ENCODE measurements at places on chromosomes 5 and 9.
A peak's percentile ranks its signal among the peaks of the same experiment; 100 is the strongest.

DNA sequence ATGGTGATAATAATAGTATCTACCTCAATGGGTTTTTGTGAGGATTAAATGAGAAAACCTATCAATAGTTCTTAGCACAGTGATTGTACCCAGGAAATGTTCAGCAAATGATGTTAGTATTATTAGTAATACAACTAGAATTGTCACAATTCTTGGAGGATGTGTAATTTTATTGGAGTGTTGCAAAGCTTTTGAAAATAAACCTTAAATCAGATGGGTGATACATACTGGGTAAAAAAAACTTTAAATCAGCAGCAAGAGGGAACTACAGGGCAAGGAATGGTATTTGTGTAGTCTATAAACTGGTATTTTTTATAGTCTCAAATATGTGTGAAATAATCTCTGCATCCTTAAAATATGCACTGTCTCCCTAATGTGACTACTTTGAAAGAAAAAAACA is 371.6 kb downstream of the PIK3R1 start:
- no peak for DNase-seq

- no peak for DNase-seq
Measured at GRCh38 chr9:5425006-5425628, 12.6 kb downstream of the PLGRKT start.

- DNase-seq, result no peak
Measured at GRCh38 chr9:38107405-38107804, 38.4 kb upstream of the SHB start.

GRCh38 chr5:34053571-34054399 is 10.8 kb upstream of the C1QTNF3 start:
- no peak for DNase-seq

- no peak for DNase-seq
Measured at GRCh38 chr9:115276621-115277020, 158.7 kb upstream of the TNC start.

DNA sequence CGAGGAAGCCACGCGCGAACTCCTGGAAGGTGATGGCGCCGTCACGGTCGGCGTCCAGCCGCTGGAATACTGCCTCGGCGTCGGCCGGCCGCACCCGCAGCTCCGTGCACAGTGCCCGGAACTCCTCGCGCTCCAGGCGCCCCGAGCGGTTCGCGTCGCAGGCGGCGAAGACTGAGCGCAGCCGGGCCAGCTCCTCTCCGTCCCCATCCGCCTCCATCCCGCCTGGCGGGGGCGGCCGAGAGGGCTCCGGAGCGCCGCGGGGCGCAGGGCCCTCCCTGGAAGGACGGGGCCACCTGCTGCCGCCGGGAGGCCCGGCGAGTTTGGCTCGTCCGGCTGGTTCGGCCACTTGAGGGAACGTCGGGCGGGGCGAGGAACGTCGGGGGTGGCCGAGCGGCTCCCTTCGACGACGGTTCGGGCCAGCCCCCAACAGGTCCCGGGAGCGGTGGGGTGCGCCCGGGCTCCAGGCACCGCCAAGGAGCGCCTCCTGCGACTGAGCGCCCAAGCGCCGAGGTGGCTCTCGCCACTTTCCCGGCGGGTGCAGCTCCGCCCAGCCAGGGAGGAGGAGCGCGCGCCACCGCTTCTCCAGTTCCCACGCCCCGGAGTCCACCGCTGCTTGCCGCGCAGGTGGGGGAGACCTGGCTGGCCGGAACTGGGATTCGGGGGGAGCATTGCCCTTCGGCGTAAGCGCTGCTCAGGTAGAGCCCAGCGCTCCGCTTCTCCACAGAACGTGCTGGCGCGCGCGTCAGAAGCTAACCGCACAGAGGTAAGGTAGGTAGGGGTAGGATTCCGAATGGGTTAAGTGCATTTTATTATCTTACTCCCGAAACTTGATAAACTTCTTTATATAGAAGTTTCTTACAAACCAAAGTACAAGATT is at the start of gene RASEF:
Gene RASEF, minus strand, starts transcription at position 492 of the 877 bp plus-strand sequence. Its CDS starts 275 bp downstream, at position 217.
- no peak for DNase-seq

- no peak for DNase-seq
Measured at GRCh38 chr9:130167927-130168326, 4.3 kb upstream of the NCS1 start.

DNA sequence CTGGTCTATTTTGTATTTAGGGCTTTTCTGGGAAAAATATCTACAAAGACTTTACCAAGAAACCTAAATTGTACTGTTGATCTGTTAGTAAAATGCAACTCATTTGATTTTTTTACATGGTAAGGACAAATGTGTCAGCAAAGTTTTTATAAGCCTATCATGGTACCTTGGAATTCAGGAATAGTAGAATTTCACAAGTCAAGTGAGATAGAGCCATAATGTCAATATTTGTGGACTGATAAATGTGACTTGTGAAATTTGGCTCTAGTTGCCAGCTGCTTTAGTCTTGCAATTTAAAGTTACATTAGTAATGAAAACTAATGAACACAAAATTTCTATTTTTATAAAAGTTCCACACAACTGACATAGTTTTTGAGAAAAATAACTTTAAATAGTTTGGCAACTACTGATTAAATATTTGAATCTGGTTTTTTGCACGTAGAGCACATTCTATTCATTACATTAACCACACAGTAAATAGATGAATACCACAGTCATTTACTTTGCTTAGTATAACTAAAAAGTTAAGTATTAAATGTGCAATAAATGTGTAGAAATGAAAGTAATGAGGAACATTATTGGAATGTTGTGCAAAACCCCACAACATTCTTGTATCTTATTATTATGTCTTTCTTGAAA is 41.2 kb upstream of the RIOK2 start:
- no peak for DNase-seq

GRCh38 chr9:81416476-81417298 is 272.7 kb downstream of the TLE1 start:
- no peak for DNase-seq

DNA sequence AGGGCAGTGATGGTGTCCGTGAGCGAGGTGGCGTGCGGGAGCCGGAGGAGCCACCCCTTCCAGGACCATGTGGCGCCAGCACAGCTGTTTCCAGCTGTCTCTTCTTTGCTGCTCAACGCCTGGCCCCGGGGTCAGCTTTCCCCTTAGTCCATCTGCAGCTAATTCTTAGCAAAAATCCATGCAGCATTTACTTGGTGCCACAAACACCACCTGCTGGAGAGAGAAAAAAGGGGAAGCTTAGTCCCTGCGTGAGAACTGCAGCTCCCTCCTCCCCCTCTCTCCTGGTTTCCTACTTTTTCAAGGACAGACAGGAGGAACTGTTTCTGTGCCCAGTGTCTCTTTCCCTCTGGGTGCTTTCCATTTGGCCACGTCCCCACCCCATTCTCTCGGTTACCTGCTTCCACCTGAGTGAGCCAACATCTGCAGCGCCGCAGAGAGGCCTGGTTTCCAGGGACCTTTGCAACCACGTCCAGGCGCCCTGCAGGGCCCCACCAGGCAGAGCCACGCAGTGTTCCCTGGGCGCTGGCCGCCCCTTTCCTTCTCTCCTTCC is 3.4 kb downstream of the SLC6A19 start:
- DNase-seq, result no peak

DNA sequence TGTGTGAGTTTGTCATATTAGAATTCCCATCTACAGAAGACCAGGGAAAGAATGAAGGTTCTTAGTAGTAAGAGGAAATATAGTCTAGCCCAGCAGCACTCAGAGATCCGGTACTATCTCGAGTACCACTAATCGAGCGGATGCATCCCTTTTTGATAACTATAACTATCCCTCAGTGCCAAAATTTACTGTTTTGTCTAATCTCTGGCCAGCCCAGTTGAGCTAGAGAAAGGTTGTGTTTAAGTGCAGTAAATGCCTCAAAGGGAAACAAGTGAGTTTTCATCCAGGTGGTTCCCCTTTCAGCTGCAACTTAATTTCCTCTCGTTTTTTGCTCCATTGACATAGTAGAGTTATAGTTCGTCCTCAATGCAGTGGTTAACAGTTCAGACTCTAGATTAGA is 146.7 kb downstream of the GPBP1 start:
- DNase-seq, result no peak

DNA sequence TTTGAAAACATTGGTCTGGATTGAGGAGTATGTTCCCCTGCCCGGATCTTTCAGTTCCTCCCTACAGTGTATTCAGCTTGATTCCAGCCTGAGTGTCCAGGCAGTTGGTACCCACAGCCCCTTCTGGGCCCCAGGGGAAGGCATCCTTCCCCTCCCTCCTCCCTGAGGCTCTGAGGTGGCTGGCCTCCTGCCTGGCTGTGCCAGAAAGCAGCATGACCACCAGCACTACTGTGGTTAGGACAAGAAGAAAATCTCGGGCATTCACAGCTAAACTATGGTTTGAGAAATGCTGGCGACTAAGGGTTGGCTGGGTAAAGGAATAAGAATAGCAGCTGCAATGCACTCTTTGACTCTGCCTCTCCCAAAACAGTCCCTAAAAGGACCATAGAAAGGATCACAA is 84.6 kb upstream of the LIFR start:
- no peak for DNase-seq

DNA sequence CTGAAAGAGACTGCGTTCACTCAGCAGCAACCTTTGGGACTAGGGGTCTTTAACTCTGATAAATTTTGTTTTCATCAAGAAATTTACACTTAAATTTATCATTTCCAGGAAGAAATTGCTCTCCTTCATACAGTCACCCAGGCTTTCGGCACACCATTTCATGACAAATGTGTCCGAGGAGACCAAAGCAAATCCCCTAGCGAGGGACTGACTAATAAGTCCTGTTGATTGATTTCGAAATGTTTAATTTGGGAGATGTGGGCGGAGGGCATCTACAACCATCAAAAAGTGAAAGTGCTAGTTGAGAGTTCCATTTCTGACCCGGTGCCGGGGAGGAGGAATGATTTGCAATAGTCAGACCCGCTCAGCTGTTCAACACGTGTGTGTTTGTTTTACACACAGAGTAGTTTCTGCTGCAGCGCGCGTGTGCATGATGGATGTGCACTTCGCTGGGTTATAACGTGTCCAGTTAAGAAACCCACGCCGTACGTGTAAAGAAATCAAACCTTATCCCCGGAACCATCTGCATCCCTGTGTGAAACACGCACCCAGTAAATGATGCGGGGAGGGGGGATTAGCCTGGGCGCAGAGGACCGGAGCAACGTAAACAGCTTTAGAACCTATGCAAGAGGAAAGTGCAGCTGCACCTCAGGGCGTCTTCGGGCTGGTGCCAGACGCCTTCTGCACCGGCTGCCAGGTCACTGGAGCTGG is 845 bp upstream of the NR4A3 start:
- DNase-seq, result peak; percentile 89

DNA sequence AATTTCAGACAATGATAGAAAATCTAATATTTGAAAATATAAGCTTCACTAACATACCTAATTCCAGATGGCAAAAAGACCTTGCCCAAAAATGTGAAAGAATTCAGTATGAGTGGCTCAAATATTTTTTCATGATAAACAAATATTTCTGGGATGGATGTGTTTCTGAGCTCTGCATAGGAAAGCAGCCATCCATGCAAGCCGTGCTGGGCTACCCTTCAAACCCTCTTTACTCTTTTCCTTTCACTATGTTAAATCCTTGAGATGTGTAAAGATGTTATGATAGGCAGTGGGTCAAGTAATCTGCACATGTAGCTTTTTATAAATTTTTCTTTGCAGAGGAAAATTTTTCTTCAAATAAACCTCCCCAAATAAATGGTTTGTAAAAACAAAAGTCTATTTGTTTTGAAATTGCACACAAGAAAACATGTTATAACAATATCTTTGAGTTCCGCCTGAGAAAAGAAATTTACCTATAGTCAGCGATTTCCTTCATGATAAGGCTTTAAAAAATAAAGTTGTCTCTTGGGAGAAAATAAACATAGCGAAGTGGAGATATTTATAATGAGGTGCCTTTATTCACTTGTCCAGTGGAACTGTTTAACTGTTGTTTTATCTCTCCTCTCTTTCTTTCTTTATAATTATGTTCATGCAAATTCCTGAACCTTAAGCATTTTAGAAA is 154.3 kb upstream of the PITX1 start:
- DNase-seq, result no peak

- DNase-seq, result peak; percentile 24
Measured at GRCh38 chr9:138013273-138013672, 135.7 kb downstream of the CACNA1B start.

DNA sequence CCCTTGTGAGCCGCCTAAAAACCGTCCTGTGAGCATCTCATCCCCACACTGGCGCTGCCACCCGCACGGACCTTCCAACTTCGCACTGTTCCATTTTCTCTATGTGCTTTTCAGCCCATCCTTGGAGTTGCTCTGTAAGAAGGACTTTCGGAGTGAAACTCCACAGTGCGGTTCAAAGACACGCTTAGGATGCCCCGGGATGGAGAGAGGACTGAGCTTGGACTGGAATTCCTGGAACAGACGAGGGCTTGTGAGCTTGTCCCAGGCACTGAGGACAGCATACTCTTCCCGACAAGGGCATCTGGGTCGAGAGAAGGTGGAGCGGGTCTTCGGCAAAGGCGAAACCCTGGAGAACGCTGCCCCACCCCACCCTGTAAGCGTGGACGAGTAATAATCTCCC is 187.8 kb downstream of the MEF2C start:
- no peak for DNase-seq

DNA sequence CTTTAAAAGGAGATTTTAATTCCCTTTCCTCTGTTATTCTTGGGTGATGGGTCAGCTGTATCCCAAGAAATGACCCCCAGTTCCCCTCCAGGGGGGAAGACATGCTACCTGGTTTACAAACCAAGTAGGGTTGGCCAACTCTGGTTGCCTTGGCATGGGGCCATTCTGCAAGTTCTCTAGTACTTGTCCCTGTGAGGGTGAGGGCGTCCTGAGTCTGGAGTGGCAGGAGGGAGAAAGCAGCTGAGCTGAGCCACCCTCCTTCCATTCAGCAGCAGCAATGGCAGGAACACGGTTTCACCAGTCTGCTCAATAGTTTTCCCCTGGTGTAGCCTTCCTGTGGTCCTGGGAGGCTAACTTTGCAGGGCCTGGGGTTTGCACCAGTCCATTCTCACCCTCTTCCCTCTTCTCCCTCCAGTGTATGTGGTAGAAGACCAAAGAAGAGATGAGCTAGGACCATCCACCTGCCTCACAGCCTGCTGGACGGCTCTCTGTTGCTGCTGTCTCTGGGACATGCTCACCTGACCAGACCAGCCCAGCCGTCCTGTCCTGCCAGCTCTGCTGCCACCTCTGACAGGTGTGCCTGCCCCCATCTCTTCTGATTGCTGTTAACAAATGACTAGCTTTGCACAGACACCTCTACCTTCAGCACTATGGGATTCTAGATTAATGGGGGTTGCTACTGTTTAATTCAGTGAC is 59.9 kb downstream of the PFDN1 start:
- DNase-seq, result peak; percentile 71

DNA sequence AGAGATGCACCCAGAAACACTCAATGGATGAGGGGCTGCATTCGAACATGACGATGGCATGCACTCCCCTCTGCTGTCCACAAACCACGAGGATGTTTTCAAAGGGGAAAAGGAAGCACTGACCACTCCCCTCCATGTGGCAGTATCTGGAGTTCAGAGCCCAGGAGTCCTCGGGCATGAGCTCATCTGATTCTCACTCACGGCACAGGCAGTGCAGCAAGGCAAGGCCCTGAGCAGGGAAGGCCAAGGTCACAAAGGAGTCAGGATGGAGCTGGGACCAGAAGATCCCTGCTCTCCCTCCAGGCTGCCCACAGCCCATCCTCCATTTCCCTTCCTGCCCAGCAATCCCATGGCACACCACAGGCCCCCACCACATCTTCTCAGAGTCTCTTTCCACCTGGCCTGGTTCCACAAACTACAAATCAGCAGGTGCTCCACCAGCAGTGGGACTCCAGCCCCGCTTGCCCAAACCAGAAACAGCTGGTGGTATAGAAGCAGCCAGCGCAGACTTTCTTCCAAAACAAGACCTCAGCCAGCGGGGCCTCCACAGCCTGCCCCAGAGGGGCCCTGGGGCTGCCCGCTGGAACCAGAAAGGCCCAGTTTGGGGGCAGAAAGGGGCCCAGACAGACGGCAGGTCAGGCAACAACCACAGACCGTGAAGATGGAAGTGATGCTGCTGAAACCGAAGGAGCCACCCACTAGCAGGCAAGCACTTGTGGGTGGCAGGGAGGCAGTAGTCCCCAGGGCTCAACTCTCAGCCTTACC is 12.2 kb downstream of the TNIP1 start:
- no peak for DNase-seq

Measured in suprapubic skin (tissue), 4 donors.